ENCODE measurements at places on chromosomes 11 and 22.

DNA sequence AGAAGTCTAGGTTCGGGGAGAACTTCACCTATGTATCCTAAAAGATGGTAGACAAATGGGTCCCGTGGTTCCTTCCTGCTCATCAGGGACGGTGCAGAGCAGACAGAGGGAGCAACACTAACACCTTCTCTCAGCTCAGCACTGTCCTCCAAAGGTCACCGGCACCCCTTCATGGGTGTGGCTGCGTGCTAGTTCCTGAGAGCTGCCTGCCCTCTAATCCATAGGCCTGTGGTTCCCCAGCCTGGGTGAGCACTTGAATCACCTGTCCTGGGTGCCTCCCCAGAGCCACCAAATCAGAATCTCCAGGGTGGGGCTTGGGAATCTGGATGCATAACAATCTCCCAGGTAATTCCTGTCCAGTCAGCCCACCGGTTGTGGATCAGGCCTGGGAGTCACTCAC is 113.9 kb upstream of the TMEM45B start:
- no peak for DNase-seq

- DNase-seq = no peak
Measured at GRCh38 chr22:26127556-26127955, 41.7 kb upstream of the SEZ6L start.

DNA sequence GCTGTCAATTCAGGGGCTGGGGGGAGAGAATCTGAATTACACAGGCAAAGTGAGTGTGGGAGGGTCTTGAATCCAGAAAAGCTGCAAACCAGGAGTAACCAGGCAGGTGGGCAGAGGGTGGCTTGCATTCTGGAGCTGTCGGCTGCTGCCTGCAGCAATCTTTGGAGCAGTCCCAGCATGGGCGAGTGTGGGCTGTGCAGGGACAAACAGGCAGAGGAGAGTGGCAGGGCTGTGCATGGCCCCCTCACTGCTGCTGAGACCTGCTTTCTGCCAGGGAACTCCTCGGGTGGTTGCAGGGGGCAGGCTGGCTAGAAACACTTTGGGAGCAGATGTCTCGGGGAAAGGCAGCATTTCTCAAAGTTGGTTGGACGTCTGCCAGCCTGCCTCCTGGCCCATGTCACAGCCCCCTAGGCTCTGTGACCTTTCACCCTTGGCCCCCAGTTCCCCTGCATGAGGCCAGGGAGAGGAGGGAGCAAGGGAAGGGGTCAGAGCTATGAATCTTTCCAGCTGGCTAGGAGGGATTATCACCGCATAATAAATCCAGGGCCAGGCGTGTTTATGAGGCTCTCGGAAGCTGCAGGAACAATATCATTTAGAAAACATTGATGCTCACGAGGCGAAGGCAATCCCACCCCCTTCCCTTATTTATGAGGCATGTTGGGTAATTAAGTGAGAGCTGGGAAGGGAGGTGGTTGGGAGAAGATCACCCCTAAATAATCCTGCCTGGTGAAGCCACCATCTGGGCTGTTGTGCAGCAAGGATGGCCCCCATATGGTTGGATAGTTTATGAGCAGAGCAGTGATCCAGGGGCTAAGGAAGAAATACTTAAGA is 212.3 kb upstream of the NCAM1 start:
- peak; percentile 13 for DNase-seq

- DNase-seq = no peak
Measured at GRCh38 chr11:45332276-45332934, 46.3 kb upstream of the SYT13 start.

DNA sequence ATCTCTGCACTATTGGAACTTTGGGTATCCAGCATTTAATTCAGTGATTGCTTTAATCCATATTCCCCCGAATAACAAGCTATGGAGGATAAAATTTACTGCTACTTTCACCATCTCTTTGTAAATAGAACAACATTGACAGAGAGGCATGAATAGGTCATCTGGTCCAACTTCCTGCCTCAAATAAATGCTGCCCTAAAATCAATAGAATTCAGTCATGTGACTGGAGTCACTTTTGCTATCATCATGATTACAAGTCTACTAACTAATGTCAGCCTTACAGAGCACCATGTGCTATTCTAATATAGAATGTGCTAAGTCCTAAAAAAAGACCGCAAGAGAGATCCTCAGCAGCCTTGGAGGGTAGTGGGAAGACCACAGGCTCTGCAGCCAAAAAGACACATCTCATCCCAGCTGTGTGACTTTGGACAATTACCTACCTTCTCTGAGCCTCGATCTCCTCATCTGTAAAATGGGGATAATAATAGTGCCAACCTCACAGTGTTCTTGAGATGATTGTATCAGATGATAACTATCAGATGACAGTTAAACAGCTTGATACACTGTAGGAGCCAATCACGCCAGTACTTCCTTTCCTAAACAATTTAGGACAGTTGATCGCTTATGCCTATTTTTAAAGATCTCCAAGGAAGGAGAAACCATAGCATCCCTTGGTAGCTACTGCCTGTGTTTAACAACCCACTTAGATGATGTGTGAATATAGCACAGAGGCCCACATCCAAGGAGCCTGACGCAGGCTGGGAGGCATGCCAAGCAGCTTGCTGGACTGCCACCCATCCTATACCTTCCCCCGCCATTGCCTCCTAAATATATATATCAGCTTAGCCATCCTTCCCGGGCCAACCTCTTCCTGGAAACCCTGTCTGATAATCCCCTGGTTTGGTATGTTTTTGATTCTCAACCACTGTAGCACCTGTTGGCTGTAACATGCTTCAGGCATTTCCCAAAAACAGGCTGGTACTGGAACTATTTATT is 77.3 kb upstream of the PHF21A start:
- no peak for DNase-seq

DNA sequence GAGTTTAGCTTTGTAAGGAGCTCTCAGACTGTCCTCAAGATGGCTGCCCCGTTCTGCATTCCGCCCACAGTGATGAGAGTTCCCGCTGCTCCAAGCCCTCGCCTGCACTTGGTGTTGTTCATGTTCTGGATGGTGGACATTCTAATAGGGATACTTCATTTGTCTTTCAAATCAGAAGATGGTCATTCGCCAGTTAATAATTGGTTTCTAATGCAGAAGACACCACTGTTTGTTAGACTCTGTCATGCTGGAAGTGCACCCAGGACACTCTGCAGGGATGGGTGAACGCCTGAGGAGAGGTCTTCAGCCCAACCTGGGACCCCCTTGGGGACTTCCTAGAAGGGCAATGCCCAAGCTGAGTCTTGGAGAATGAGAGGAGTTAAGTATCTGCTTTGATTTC is 836.4 kb downstream of the TBC1D22A start:
- no peak for DNase-seq

GRCh38 chr22:47357086-47357485 is 594.6 kb downstream of the TBC1D22A start:
- no peak for DNase-seq

GRCh38 chr11:70097783-70098563 is 19.9 kb downstream of the ANO1 start:
- peak; percentile 57 for DNase-seq

DNA sequence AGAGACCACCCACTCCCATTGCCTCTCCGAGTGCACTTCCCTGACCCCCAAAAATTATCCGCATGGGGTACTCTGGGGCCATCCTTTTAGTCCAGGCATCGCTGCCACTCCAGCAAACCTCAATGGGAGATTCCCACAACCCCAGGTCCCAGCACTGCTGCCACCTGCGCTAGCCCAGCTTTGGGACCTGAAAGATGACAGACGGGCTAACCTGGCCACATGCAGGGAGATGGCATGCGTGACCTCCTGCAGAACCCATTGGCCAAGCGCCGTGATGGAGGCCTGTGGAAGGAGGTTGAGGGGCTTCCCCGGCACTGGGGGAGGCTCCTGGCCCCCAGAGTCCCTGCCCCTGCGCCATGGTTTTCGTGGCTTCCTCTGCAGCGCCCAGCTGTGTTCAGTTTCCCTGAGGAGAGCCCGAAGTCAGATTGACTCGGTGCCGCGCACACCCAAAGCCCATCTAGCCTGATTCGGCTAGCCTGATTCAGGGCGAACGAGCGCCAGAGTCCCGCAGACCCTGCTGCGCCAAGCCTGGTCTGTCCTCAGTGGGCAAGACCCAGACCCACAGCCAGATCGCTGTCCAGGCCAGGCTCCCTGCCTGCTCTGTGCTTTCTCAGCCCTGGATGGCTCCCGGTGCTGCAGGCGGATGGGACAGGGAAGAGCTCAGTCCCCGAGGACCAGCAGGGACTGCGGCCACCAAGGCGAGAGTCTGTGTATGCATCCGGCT is 751 bp upstream of the WNT7B start:
- DNase-seq = no peak

DNA sequence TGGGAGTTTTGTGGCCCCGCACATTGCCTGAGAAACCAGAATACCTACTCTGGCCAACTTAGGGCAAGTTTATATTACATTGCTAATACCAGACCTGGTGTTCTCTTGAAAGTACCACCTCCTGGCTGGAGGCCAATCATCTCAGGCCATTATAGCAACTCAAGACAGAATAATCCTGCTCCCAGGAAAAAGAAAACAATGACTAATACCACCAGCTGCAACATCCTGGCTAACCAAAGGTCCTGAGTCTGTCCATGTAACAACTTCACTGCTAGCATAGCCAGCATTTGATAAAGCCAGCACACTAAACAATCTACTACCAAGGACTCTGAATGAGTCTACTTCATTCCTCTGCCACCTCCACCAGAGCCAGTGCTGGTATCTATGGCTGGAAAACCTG is 1298.7 kb upstream of the CNTN5 start:
- no peak for DNase-seq

DNA sequence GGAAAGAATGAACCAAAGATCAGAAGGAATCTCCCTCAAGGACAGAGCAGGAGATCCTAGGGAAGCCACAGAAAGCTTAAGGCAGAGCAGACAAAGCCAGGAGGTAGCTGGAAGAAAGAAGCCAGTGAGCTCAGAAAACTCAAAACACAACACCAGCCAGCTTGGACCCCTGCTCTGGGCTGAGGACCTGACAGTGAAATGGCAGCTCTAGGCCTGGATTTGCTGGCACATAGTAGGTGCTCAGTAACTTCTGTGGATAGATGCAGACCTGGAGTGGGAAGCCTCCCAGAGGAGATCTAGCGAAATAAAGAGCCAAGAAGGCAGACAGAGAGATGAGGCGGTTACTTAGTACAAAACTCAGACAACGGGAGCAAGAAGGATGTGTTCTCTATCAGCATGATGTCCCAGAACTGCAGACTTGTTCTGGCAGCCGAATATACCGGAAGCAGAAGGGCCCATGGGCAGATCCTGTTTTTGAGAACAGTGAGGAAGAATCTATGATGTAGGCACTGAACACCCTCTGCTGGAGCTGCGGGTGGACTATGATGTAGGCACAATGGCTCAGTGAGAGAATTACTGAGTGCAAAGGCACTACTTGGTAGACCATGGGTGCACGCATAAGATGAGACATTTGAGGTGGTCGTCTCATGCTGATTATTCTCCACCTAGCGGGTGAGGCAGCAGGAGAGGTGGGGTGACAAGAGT is 4.8 kb downstream of the ROBO4 start:
- no peak for DNase-seq

DNA sequence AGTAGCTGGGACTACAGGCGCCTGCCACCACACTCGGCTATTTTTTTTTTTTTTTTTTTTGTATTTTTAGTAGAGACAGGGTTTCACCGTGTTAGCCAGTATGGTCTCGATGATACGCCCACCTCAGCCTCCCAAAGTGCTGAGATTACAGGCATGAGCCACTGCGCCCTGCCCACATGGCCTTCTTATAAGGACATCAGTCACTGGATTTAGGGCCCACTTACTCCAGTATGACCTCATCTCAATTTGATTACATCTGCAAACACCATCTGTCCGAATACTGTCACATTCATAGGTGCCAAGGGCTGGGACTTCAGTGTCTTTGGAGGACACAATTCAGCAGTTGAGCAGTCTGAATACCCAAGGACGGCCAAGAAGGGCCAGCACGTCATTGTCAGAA is 8.2 kb upstream of the PRR5 start:
- DNase-seq = no peak

DNA sequence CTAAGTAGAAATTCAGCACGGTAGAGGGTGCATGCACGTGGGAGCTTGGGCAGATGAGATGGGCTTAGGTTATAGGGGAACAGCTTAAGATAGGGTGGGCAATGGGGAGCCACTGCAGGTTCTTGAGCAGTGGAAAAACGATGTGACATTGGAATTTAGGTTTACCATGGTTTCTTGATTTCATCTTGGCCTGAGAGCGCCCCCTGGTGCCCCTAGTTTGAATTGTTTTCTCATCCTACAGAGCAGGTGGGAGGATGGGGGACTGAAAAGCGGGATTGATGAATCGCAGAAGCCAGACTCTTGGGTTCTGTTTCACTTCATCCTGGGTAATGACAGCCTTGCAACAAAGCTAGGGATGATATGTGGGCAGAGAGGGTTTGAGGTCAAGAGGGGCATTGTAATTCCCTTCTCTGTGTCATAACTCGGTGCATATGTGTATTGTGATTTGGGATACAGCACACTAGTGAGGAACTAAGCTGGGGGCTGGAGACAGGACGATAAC is 6.7 kb upstream of the MCAM start:
- peak; percentile 69 for DNase-seq

GRCh38 chr11:113023228-113023627 is 62.0 kb downstream of the NCAM1 start:
- no peak for DNase-seq

- DNase-seq = no peak
Measured at GRCh38 chr11:116637766-116638165, 135.0 kb downstream of the BUD13 start.

DNA sequence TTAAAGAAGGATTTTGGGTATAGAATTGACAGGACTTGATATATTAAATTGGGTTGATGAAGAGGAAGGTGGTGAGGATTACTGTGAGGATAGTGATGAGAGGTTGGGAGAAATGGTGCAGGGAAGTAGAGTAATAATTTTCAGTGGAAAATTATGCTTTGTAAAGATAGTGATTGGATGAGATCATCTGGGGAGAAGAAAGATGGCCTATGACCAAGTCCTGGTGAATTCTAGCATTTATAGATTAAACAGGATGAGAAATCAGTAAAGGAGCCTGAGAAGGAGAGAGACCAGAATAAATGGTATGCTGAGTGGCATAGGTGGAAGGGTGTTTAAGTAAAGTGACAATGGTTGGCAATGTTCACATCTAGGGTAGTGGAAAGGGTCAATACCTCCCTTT is 15.0 kb downstream of the IPO7 start:
- no peak for DNase-seq

DNA sequence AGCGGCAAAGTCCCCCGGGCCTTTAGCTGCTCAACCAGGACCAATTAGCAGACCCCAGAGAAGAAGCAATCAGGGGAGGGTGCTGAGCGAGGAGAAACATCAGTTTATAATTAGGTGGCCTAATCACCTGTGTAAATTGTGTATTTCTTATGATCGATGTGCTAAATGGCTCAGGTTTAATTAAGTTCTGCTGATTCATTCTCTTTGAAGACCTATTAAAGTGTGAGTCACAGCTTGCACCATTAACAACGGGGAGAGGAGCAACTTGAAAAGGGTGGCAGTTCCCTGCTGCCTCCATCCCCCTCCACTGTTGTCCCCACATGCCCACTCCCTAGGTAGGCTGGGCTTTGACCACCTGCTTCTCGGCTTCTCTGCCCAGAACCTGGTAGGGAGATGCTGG is 10.7 kb downstream of the ISX start:
- DNase-seq = no peak

GRCh38 chr22:50014053-50014501 is 1.5 kb upstream of the IL17REL start:
- no peak for DNase-seq

GRCh38 chr11:122108192-122108799 is 7.7 kb downstream of the BLID start:
- DNase-seq = peak; percentile 13
